ENCODE measurements at places on chromosomes 7 and 10.

GRCh38 chr7:157483971-157484410 is 147.2 kb downstream of the DNAJB6 start:
- DNase-seq, result no peak

- DNase-seq, result no peak
Measured at GRCh38 chr10:83943920-83944319, 195.4 kb upstream of the GHITM start.

- no peak for DNase-seq
Measured at GRCh38 chr7:48188776-48189520, 17.7 kb downstream of the ABCA13 start.

GRCh38 chr7:44727158-44727936 is 21.3 kb upstream of the ZMIZ2 start:
- DNase-seq, result no peak

GRCh38 chr7:127996253-127997071 is 34.8 kb downstream of the LRRC4 start:
- DNase-seq, result no peak
